ENCODE measurements at places on chromosomes 7 and 10. TPM values are rescaled to one million over a fixed set of nuclear protein-coding genes. Genes with fewer than 3 reads are reported as not detected.

The TMEM26 gene
- under 0.01 TPM for total RNA-seq

The IFIT1 gene
- 2.6 TPM for total RNA-seq

The ABCA13 gene
- 0.38 TPM for total RNA-seq

The OGDHL gene
- 18.1 TPM for total RNA-seq

The CTAGE4 gene
- total RNA-seq: 0.65 TPM

The UPK3BL1 gene
- total RNA-seq: 8.6 TPM

The ALOX5 gene
- 4.3 TPM for total RNA-seq

The CRHR2 gene
- total RNA-seq: not detected

The GPRIN2 gene
- total RNA-seq: 13.3 TPM

The FGF8 gene
- total RNA-seq: not detected

The MINDY3 gene
- total RNA-seq: 12.2 TPM

The OSBPL3 gene
- 18.1 TPM for total RNA-seq

The FEZF1 gene
- not detected for total RNA-seq

The POLR2J2 gene
- total RNA-seq: 0.33 TPM

The BRAT1 gene
- total RNA-seq: 54.3 TPM

The ZPBP gene
- not detected for total RNA-seq

The GSDME gene
- 41.2 TPM for total RNA-seq

The DKK1 gene
- total RNA-seq: 13.7 TPM

The RAPGEF5 gene
- 0.16 TPM for total RNA-seq

The SYT15B gene
- total RNA-seq: 2.6 TPM

The OPN4 gene
- not detected for total RNA-seq

The CRCP gene
- 30.0 TPM for total RNA-seq

The IL15RA gene
- 5.6 TPM for total RNA-seq

The HGF gene
- 0.16 TPM for total RNA-seq

The FAM200A gene
- 2.6 TPM for total RNA-seq

The STAG3 gene
- 0.33 TPM for total RNA-seq

The SHTN1 gene
- 8.7 TPM for total RNA-seq

The CUBN gene
- total RNA-seq: 0.16 TPM

The CCDC126 gene
- 11.4 TPM for total RNA-seq

The MYH16 gene
- 1.1 TPM for total RNA-seq

The IQUB gene
- total RNA-seq: 0.89 TPM

The ARHGAP21 gene
- total RNA-seq: 33.1 TPM

The GIMAP7 gene
- total RNA-seq: not detected

The ACSM6 gene
- not detected for total RNA-seq

The CDHR1 gene
- 39.0 TPM for total RNA-seq

The GRM8 gene
- under 0.01 TPM for total RNA-seq

The FAM25A gene
- not detected for total RNA-seq

All from mesangial cell (primary cell).